Activated CD8-positive, alpha-beta memory T cell treated with anti-CD3 and anti-CD28 coated beads for 1 hour (primary cell): ENCODE measurements at places on chromosomes 7 and 10.

DNA sequence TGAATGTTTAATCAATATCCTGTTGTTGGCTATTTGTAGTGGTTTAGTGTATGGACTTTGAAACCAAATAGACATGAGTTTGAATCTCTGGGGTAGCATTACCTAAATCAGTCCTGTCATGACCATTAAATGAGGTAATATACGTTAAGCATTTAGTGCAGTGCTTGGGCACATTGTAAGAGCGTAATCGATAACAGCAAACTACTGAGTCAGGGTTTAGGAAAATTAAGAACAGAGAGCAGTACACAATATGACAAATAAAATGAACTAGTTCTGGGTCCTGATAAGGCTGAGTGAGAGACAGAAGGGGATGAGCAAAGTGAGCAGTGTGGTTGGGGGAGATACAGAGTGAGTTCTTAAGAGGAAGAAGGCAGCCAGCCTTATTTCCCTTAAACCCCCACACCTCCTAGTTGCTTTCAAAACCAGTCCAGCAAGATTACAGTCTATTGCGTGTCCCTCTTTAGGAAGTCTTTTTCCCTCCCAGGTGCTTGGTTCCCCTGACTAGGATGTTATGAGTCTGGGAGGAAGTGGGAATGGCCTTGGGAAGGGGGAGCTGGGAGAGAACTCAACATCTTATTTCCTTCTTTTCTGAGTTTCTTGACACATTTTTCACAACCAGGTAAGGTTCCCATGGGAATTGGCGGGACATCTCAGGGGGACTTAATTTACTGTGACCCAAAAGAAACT is 171.0 kb downstream of the SND1 start:
- no peak for DNase-seq

GRCh38 chr7:47611045-47611511 is 29.2 kb upstream of the TNS3 start:
- DNase-seq, result no peak

- no peak for DNase-seq
These were observed at the start of gene FGFBP3 for GRCh38 chr10:91909117-91909677. FGFBP3 (minus strand) TSS chr10:91909486; CDS start chr10:91908969, 517 bp downstream.

GRCh38 chr10:119006451-119007210 is 22.9 kb upstream of the NANOS1 start:
- DNase-seq, result no peak

GRCh38 chr7:88391247-88391646 is 84.6 kb upstream of the STEAP4 start:
- DNase-seq, result no peak

- no peak for DNase-seq
These were observed 136.3 kb upstream of the ANK3 start for GRCh38 chr10:60525716-60526585.

DNA sequence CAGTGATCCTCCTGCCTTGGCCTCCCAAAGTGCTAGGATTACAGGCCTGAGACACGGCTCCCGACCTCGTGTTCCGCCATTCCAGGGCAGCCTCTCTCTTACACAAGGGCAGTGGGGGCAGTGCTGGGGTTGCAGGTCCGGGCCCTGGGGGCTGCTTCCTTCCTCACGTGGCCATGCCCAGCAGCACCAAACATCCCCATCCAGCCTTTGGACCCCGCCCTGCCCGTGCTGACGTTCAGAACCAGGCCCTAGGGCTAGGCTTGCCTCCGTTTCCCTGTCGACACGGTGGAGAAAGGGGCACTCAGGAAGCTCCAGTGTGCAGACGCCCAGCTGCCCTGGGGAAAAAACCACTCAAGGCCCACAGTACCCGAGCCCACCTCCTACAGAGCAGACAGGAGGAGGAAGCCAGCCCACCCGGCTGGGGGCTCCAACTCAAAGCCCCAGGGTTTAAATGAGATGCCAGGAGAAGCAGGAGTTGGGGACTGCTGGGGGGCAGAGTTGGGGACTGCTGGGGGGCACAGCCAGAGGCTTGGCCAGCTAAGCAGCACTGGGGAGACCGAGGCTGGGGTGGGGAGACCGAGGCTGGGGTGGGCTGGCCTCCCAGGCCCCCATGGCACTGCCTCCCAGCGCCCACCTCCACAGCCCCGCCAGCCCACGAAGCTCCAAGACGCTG is 35.9 kb downstream of the ADAP1 start:
- DNase-seq, result no peak

DNA sequence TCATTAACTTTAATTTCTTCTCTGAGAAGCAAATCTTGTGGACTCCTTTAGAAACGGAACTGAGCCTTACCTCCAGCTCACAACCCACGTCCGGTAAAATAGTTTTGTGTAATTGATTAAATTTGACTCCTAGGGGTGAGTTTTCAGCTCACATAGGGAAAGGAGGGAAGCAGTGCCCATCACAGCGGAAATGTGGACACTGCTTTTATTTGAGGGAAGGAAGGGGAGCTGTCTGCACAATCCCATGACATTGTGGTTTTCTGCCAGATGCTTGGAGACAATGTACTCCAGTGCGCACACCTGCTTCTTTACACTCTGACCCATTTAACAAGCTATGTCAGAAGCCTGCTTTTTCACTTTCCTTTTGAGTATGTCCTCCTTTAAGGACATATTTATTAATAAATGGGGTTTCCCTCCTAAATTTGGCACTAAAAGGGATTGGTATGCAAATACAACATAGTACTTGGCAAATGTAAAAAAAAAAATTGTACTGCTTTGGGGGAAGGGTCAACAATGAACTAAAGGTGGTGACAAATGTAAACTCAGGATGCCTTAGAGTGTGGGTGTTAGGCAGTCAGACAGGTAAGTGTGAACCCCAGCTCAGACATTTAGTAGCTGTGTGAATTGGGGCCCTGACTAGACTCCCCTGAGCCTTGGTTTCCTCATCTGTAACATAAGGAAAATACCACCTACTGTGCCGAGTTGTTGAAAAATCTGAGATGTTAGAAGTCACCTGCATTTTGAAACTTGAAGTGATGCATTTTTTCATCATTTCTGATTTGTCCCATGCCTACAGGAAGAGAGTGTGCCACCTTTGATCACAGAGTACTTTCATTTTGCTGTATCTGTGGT is 90.2 kb upstream of the KLF6 start:
- no peak for DNase-seq

DNA sequence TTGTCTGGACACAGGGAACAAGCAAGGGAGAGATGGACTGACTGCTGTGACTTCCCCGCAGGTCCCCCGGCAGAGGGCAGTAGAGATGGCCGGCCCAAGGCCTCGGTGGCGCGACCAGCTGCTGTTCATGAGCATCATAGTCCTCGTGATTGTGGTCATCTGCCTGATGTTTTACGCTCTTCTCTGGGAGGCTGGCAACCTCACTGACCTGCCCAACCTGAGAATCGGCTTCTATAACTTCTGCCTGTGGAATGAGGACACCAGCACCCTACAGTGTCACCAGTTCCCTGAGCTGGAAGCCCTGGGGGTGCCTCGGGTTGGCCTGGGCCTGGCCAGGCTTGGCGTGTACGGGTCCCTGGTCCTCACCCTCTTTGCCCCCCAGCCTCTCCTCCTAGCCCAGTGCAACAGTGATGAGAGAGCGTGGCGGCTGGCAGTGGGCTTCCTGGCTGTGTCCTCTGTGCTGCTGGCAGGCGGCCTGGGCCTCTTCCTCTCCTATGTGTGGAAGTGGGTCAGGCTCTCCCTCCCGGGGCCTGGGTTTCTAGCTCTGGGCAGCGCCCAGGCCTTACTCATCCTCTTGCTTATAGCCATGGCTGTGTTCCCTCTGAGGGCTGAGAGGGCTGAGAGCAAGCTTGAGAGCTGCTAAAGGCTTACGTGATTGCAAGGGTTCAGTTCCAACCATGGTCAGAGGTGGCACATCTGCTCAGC is 6.0 kb downstream of the CYREN start:
- DNase-seq, result no peak

GRCh38 chr10:27717861-27718260 is 27.8 kb downstream of the MKX start:
- no peak for DNase-seq

DNA sequence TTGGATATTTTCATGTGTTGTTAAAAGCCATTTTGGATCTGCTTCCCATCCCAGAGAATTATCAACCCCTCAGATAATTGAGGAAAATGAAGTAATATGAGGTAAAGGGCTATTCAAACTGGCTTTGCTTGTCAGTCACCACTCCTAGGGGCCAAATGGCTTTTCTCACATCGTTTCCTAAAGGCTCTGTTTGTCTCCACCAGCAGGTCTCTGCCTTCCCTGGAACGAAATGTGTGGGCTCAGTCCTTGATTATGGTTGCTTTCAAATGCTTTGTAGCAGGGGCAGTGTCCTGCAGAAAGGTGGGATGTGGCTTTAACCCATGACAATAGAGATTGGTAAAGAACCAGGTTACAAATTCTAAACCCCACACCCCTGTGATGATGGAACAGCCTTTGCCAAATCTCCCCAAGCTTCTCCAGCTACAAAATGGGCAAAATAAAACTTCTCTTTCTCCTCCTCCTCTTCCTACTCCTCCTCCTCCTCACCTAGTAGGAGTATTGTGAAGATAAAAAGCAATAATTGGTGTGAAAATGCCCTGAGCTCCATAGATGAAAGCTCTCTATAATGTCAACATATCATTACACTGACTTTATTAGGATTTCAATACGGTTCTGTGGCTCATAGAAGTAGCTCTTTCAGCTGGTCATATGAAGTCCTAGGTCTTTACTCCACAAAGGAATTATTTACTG is 127.6 kb downstream of the CHN2 start:
- DNase-seq, result no peak
